Gastroesophageal sphincter (tissue), 4 donors: ENCODE measurements at places on chromosomes 5 and 9.

GRCh38 chr9:81671880-81672280, 17.5 kb downstream of the TLE1 start:
- ATAC-seq = peak; percentile 96

DNA sequence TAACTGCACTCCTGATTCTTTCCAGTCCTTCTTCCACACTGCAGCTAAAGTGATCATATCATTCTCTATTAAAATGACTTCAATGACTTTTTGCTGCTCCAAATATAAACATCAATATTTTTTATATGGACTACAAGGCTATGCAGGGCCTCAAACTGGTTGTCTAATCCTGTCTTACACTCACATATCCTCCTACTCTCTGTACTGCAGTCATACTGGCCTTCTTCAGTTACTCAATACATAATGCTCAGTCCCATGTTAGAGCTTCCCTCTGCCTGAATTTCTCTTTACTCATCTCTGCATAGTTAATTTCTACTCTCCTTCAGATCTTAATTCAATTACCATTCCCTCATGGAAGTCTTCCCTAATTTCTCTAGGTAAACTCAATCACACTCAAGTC, 3.4 kb downstream of the MEIKIN start:
- no peak for ATAC-seq

DNA sequence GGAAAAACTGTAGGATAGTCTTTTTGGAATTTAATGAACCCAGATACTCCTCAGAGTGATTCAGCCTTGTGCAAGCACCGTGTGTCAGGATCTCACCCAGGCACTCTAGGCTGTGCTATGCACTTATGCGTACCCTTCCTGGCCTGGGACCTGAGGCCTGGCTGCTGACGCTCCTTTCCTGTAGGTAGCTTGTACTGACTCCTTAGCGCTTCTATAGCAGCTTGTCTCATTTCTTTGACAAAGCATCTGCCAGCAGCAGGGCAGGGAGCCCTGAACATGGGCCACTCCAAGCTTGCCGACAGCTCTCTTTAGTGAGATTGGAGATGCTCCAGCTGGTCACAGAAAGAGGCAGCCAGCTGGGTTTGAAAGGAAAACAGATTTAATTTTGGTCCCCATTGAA, 147.3 kb downstream of the SGCD start:
- ATAC-seq = peak; percentile 73

DNA sequence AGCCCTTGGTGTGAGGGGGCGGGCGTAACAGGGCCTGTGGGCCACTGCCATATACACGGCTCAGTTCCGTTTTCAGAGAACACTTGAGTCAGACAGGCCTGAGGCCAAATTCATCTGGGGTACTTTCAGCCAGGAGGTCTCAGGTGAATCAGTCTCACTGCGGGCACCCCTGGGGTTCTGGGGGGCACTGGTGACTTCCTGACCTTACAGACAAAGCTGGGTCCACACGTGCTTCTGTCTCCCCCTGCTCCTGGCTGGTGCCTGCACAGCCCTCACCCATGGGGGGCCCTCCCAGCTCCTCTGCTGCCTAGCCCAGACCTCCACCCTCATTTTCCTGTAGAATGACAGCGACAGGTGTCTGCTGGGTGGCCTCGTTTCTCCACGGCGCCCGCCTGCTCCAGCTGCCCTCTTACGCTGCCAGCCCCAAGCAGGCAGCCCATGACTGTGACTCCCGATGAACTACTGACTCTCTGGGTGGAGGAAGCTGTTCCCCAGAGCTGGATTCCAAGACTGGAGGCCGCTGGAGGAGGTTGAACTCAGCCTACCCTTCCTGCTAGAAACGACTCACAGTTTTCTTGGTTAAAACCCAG, 374.1 kb upstream of the IRX4 start:
- no peak for ATAC-seq

GRCh38 chr9:4287386-4287785, 12.5 kb downstream of the GLIS3 start:
- ATAC-seq = no peak

GRCh38 chr5:41722359-41722950, 147.8 kb downstream of the OXCT1 start:
- no peak for ATAC-seq

- ATAC-seq = no peak
These were observed 30.0 kb upstream of the GABBR2 start for GRCh38 chr9:98738741-98739140.

- no peak for ATAC-seq
These were observed 487.4 kb downstream of the ZNF608 start for GRCh38 chr5:124259017-124259416.

DNA sequence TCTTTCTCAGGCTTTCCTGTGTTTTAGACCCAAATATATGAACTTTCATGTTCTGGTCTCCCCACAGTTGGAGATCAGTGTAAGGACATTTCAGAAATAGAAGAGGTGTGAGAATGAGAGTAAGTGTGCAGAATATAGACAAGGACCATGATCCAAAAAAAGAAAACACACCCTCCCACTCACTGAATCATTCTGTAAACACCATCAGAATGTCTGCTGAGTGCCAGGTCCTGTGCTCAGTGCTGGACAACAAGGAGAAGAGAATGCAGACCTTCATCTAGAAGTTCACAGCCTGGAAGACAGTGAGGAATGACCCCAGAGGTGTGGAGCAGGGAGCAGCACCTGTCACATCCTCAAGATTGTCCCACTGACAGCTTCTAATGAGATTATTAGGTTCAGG, 19.1 kb upstream of the SH3RF2 start:
- ATAC-seq = no peak

DNA sequence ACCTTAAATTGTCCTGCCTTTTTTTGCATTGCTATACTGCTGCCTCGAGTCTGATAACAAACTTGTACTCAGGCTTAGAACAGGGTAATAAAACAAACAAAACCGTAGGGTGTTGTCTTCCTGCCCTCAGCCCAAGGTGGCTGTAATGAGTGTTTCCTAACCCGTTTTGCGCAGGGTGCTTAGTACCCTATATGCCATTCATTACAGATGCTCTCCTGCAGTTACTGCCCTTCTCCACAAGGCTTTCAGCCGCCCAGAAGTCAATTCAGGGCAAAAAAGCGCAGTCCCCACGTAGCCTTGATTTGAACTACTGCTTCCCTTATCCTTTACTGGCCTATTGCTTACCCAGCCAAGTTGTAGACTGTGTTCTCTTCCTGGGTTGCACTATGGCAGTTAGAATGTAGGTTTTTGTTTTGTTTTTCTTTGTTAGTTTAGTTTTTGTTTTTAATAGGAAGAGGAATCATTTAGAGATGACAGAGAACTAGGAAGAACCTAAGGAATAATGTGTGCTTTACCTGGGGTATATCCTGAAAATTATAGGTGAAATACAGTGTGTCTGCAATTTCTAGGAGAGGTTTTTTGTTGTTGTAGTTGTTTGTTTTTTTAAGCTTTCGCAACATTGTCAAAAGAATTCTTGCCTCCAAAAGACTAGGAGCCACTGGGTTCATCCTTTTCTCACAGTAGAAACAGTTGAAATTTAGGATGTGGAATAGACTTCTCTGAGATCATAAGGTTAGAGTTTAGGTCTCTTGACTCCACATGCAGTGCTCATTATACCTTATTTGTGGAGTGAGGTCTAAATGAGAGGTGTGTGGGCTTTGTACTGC, 1.3 kb downstream of the HMGXB3 start:
- peak; percentile 22 for ATAC-seq

- ATAC-seq = no peak
These were observed 129.3 kb downstream of the GCNT1 start for GRCh38 chr9:76588316-76588715.

DNA sequence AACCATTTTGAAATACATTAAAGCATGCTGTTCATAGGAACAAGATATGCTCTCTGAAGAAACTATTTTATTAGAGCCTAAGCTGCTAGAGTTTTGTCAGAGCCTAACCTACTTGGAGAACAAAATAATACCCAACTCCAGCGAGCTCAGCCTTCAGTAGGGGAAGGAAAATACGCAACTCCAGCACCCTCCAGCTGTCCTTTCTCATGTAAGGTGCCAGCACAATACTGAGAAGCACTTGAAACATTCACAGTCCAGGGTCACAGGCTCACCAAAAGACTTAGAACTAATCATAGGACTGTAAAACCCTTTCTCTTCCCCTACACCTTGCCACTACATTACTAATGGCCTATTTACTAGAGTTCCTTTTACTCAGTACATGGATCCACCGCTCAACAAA, 18.9 kb downstream of the DPYSL3 start:
- peak; percentile 60 for ATAC-seq

DNA sequence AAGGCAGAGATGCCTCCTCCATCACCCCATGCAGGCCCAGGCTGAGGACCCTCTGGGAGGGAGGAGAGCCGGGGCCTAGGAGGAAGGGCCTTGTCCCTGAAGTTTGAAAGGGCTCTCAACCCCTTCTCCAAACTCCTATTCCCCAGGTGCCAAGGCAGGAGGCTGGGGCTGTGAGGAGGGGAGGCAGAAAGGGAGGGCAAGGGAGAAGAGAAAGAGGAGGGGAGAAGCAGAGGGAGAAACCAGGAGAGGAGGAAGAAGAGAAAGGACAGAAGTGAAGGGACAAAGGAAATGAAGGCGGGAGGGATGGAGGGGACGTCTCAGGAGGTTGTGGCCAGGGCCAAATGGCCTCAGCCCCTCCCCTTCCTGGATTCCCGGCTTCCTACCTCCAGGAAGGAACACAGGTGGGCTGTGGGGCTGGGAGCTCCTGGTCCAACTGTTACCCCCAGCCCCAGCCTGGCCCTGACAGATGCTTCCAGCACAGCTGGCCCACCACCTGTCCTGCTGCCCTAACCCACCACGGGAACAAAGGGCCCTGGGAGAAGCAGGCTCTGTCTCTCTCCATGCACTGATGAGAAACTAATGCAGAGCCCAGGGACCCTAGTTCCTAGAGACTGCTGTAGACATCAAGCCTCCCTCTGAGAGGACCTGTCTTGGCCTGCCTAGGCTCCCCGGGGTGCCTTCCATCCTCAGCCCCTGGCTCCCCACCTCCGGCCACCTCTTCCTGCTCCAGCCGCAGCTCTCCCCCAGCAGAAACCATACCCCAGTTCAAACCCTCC, 3.5 kb downstream of the DBN1 start:
- ATAC-seq = no peak

GRCh38 chr5:133995883-133996563, 8.8 kb downstream of the VDAC1 start:
- ATAC-seq = no peak

DNA sequence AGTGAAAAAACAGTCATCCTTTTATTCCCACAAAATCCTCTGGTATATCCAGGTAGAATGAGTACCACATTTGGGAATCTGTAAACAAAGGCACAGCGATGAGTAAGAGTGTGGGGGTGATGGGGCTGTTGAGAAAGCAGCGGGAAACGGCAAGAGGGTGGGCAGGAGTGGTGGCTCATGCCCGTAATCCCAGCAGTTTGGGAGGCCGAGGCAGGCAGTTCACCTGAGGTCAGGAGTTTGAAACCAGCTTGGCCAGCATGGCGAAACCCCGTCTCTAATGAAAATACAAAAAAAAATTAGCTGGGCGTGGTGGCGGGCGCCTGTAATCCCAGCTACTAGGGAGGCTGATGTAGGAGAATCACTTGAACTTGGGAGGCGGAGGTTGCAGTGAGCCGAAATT, 43.1 kb downstream of the KLF4 start:
- ATAC-seq = no peak

- ATAC-seq = no peak
These were observed 18.1 kb downstream of the YTHDC2 start for GRCh38 chr5:113531481-113532159.

DNA sequence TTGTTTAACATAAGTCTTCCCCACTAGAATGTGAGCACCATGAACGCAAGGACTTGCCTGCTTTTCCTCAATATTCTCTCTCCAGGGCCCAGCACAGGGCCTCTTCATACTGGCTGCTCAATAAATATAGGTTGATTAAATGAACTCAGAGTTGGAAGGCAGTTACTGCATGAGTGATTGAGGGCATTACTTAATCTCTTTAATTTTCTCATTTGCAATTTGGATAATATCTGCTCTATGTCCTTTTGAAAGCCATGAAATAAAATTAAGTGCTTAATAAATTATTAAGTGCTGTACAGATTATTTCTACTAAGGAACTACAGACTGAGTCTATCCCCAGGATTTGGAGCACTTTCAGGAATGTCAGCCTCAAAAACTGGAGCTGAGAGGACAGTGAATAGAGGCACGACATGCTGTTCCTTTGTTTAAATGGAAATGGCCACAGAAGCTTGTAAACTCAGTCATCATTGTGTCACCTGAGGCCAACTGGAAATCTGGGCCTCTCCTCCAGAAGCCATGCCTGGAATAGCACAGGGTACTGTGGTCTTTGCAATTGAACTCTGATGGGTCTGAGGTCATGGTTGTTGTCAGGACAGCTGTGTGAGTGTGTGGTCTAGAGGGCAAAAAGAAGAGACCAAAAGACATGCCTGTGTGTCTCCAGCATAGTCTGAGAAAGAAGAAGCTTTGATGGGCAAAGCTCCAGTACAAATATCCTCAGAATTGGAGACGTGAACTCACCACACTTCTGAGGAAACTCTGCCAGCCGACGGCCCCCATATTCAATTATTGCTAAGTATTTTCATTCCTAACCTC, 86.1 kb downstream of the SH3TC2 start:
- ATAC-seq = no peak

GRCh38 chr5:171484460-171484899, 65.0 kb downstream of the FGF18 start:
- peak; percentile 11 for ATAC-seq

GRCh38 chr9:95316794-95317118, 753 bp downstream of the FANCC start:
- peak; percentile 79 for ATAC-seq
